ENCODE measurements at places on chromosomes 7 and 10.

GRCh38 chr10:19828278-19829049 is 12.2 kb downstream of the PLXDC2 start:
- H3K27me3 ChIP-seq: peaks cover 3% of the 10 kb centered on the region
- no peak overlapping the region for H3K4me3 ChIP-seq
- DNase-seq: no peak
- H3K36me3 ChIP-seq: no peaks in the 10 kb centered on the region

DNA sequence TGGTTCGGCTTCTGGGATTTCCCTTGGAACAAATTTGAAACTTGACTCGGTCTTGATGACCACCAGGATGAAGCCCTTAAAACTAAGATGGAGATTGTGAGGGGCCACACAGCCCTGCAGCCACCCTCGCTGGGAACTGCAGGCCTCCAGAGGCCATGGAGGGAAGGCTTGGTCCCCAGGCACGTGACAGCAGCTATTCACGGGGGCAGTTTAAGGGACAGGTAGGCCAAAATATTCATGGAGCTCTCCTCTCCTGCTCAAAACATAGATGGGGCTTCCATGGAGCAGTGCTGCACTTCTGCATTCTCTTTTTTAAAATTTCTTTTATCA is 137.0 kb downstream of the ADCY1 start:
- H3K27me3 ChIP-seq: no peaks in the 10 kb centered on the region
- H3K4me3 ChIP-seq: no peak overlapping the region
- H3K27ac ChIP-seq: no peak overlapping the region
- no peaks in the 10 kb centered on the region for H3K36me3 ChIP-seq
- no peaks in the 10 kb centered on the region for H3K4me1 ChIP-seq

- H3K4me3 ChIP-seq: no peak overlapping the region
- no peak overlapping the region for H3K27ac ChIP-seq
- H3K27me3 ChIP-seq: no peaks in the 10 kb centered on the region
- H3K36me3 ChIP-seq: no peaks in the 10 kb centered on the region
- no peak for DNase-seq
Measured at GRCh38 chr10:92267343-92267742, 23.5 kb downstream of the CPEB3 start.

- peak overlapping the region; percentile 13 for H3K4me3 ChIP-seq
- peaks cover 7% of the 10 kb centered on the region for H3K36me3 ChIP-seq
- peak overlapping the region; percentile 63 for H3K27ac ChIP-seq
- no peak for DNase-seq
- no peaks in the 10 kb centered on the region for H3K27me3 ChIP-seq
Measured at GRCh38 chr7:92043098-92043497, 91.2 kb downstream of the CYP51A1 start.

DNA sequence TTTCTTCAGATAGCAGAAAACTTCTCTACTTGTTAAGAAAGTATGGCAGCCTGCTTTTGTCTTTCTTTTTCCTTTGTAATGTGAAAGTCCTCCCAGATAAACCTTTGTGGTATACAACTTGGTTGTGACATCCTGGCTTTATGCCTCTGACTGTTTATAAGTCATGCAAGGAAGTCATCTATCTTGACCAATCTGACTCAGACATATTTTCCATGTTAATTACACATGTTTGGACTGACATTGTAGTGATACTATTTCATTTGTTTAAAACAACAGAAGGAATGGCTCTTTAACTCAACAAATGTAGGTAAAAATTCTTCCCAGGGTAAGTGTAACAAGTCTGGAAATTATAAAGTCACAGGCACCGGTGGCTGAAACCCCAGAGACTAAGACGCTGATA is 341.6 kb upstream of the MEOX2 start:
- no peaks in the 10 kb centered on the region for H3K27me3 ChIP-seq
- DNase-seq: no peak
- no peaks in the 10 kb centered on the region for H3K4me1 ChIP-seq

- DNase-seq: no peak
- H3K27ac ChIP-seq: no peak overlapping the region
- H3K36me3 ChIP-seq: no peaks in the 10 kb centered on the region
- H3K4me1 ChIP-seq: no peaks in the 10 kb centered on the region
- no peaks in the 10 kb centered on the region for H3K27me3 ChIP-seq
Measured at GRCh38 chr7:107659666-107660065, 962 bp upstream of the SLC26A4 start.

DNA sequence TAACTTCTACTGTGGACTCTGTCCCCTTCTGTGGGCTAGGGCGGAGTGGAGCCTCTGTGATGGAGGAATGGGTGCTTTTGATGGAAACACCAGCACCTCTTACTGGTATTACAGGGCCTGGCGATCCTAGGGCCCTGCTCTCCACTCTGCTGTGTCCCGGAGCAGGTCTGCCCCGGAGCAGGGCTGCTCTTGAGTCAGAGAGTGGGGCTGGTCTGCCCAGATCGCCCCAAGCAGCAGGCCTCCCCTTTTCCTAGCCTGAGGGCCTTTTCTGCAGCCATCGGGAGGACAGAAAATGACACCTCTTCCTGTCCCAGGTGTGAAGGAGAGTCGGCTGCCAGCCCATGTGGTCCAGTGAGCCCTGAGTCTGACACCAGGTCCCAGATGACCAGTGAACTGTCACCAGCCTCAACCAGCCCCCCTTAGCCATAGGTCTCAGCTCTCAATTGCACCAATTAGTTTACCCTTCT is 1.4 kb downstream of the ZNF282 start:
- H3K27me3 ChIP-seq: no peaks in the 10 kb centered on the region
- peak overlapping the region; percentile 32 for H3K27ac ChIP-seq
- H3K36me3 ChIP-seq: peaks cover 33% of the 10 kb centered on the region
- H3K4me3 ChIP-seq: peak overlapping the region; percentile 89

- no peaks in the 10 kb centered on the region for H3K4me1 ChIP-seq
- H3K4me3 ChIP-seq: no peak overlapping the region
- H3K27me3 ChIP-seq: no peaks in the 10 kb centered on the region
- H3K27ac ChIP-seq: no peak overlapping the region
- DNase-seq: no peak
Measured at GRCh38 chr7:1659696-1660095, 10.4 kb upstream of the ELFN1 start.

DNA sequence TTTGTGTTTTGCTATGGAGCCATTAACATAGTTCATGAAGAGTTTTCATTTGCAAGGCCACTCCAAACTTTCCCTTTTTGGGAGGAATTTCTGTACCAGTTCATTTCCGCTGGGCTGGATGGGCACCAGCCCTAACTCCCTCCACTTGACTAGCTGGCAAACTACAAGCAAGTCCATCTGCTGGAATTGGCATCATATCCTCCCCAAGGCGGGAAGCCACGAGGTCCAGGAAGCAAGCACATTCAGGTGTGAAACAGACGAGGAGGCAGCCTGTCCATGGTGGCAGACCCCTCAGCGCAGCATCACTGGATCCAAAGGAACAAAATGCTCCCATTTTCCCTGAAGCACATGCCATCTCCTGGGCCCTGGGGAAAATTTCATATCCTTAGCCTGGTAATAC is 125.8 kb downstream of the ABLIM1 start:
- H3K4me3 ChIP-seq: no peak overlapping the region
- peaks cover 3% of the 10 kb centered on the region for H3K4me1 ChIP-seq
- H3K27ac ChIP-seq: no peak overlapping the region
- H3K27me3 ChIP-seq: no peaks in the 10 kb centered on the region

DNA sequence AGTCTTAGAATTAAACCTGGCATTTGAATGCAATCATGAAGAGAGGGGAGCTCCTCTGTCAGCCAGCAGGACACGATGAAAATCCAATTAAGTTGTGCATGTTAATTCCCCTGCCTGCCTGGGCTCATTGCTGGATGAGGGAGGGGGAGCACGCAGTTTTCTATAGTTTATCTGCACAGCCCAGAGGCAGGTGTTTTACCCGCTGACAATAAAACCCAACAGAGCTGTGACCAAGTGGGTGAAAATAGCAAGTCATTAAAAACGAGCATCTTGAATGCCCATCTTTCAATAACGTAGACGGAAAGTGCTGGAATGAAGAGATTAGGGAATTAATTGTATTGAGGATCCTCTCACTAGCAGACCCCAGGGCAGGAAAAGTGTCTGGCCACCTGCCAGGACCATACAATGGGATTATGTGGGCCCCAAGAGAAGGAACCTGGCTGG is 100.1 kb upstream of the FAM20C start:
- no peaks in the 10 kb centered on the region for H3K36me3 ChIP-seq
- DNase-seq: no peak
- no peaks in the 10 kb centered on the region for H3K27me3 ChIP-seq
- no peaks in the 10 kb centered on the region for H3K4me1 ChIP-seq
- no peak overlapping the region for H3K27ac ChIP-seq
- H3K4me3 ChIP-seq: no peak overlapping the region

- H3K4me3 ChIP-seq: no peak overlapping the region
- H3K27ac ChIP-seq: no peak overlapping the region
- H3K4me1 ChIP-seq: no peaks in the 10 kb centered on the region
- DNase-seq: no peak
- H3K36me3 ChIP-seq: no peaks in the 10 kb centered on the region
Measured at GRCh38 chr7:104901240-104901619, 112.8 kb upstream of the KMT2E start.

DNA sequence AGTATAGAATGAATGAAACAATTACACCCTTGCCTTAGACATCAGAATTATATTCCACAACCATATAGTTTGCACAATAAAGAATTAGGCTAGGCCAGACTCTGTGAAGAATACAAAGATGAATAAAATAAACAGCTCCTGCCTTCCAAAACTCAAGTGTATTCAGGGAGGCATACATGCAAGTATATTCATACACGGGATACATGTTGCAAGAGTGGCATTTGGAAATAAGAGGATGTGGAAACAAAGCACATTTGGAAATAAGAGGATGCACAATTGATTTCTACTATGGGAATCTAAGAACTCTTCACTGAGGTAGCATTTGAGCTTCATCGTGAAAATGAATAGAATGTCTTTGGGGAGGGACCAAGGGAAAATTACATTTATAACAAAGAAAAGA is 27.0 kb upstream of the TMEM26 start:
- no peak overlapping the region for H3K4me3 ChIP-seq
- DNase-seq: no peak
- no peaks in the 10 kb centered on the region for H3K27me3 ChIP-seq
- no peak overlapping the region for H3K27ac ChIP-seq
- H3K4me1 ChIP-seq: no peaks in the 10 kb centered on the region

DNA sequence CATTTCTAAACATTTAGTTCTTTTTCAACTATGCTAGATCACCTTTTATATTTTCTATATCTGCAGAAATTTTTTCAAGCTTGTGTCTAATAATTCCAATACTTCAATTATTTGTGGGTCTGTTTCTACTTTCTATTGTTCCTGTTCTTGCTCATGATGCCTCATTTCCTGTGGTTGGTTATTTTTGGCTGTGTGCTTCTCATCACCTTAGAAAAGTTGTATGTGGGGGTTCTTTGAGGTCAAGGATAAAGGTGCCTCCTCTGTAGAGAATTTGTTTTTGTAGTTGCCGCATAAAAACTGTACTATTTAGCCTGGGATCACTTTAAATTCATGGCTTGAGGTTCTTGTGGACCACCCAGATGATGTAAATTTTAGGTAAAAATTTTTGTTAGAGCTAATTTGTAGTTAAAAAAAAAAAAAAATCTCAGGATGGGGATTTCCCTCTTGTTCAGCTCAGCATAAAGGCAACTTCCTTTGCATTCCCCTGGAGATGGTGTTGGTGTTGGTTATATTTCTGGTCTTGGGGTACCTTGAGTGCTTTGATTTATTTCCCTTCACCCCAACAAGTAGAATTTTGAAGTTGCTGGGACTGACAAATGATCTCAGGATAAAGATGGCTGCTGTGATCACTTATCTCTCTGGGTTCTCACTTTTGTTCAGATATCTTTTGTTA is 27.0 kb upstream of the JAZF1 start:
- DNase-seq: no peak
- H3K4me3 ChIP-seq: no peak overlapping the region
- no peaks in the 10 kb centered on the region for H3K4me1 ChIP-seq
- H3K27ac ChIP-seq: no peak overlapping the region
- no peaks in the 10 kb centered on the region for H3K36me3 ChIP-seq

DNA sequence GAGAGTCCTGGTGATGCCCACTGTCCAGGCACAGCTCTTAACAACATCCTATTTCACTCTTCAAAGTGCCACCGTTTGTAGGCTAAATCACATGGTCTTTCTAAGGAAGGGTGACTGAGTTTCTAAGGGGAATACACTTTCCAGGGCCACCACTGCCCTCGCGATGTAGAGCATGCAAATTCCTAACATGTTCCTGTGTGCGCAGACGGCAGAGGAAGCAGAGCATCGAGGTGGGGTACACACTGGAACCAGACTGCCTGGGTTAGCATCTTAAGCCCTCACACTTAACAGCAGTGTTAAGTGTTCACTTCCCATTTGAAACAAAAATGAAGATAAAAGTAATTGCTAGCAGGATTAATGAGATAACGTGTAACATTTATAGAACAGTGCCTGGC is 3.0 kb downstream of the VOPP1 start:
- DNase-seq: no peak
- peak overlapping the region; percentile 18 for H3K27ac ChIP-seq
- no peaks in the 10 kb centered on the region for H3K4me1 ChIP-seq
- H3K4me3 ChIP-seq: no peak overlapping the region

- H3K27ac ChIP-seq: no peak overlapping the region
- H3K4me1 ChIP-seq: no peaks in the 10 kb centered on the region
- H3K4me3 ChIP-seq: no peak overlapping the region
- no peaks in the 10 kb centered on the region for H3K36me3 ChIP-seq
Measured at GRCh38 chr7:90625562-90625961, 29.4 kb downstream of the CDK14 start.

DNA sequence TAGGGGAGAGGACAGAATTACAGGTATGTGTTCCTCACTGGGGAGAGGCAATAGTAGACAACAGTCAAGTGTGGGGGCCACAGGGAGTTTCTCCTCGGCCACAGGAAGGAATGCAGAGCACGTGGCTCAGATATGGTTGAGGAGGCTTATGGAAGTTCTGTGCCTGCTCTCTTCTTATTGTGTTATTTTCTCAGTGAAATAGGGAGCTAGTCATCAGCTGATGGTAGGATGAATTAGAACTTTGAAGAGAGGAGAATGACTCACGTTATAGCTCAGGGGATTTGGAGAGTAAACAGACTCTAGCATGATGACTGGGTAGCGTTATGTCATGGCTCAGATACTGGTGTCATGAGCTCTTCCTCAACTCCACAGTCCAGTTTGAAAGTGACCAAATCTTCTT is 308.3 kb upstream of the IGFBP3 start:
- no peaks in the 10 kb centered on the region for H3K27me3 ChIP-seq
- no peak overlapping the region for H3K27ac ChIP-seq
- DNase-seq: no peak
- no peaks in the 10 kb centered on the region for H3K36me3 ChIP-seq
- no peaks in the 10 kb centered on the region for H3K4me1 ChIP-seq
- H3K4me3 ChIP-seq: no peak overlapping the region

Measured in pancreas (tissue), 10 donors.